AG09309 (cell line): ENCODE measurements at places on chromosomes 5 and 9.

DNA sequence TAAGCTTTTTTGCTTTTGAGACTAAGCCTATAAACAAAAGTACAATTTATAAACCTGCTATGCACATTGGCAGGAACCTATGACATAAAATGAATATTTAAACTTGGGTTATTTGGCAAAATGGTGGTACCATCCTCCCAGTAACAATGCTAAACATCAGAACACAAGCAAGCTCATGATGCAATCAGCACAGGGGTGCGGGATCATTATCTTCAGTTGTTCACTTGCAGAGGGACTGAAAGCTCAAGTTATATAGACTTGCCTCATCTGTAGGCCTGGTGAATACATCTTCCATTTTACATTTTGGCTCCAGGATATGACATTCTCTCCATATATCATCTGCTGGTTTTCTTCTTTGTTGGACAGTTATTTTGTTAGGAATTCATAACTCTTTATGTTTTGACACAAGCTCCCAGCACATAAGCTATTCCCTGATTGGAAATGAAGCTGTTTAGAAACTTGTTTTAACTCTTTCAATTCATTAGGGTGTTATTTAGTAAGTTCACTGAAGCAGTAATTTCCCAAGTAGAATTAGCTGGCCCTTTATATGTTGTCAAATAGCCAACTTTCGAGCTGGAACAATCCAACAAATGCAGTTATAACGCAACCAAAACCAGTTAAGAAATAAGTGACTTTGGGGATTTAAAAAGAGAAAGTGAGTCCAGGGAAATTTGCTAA, 124.7 kb upstream of the LIFR start:
- DNase-seq: no peak

- DNase-seq: no peak
Observed at GRCh38 chr5:154470947-154471870, 6.8 kb downstream of the HAND1 start.

GRCh38 chr9:90801241-90801972, at the start of gene SYK:
Gene SYK (plus strand): TSS chr9:90801819. CDS start chr9:90843899, 42,080 bp downstream.
- no peak for DNase-seq

DNA sequence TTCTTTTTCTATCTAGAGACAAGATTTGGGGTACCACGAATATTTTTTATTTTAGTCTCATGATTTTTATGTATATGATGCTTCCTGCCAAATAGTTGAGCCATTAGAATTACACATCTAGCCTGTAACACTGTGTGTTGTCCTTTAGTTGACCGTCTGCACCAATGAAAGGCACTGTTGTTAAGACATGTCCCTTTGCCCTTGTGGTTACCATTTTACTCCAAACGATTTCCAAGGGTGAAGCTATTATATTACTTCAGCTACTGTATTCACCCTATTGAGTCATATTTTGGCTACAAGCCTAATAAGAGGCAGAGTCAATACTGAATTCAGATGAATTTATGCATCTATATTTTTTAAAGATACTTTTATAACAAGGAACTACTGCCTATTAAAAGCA, 207.6 kb downstream of the CETN3 start:
- no peak for DNase-seq

GRCh38 chr9:120696551-120697230, 17.6 kb downstream of the MEGF9 start:
- no peak for DNase-seq

DNA sequence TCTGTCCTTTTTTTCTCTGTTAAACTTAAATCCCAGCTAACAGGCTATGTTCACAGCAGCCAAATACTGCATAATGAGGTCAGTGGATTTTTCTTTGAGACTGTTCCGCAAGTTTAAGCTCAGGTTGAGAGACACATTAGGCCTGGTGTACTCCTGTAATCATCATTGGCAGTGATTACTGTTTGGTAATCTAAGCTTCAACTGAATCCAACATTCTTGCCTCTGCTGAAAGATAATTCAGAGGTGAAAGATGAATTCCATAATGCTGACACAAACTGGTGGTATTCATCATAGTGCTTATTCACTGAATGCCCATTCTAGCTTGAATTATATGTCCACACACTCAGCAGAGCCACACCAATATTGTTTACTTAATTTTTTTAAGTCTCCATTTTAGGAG, 108.5 kb downstream of the NFIB start:
- no peak for DNase-seq

DNA sequence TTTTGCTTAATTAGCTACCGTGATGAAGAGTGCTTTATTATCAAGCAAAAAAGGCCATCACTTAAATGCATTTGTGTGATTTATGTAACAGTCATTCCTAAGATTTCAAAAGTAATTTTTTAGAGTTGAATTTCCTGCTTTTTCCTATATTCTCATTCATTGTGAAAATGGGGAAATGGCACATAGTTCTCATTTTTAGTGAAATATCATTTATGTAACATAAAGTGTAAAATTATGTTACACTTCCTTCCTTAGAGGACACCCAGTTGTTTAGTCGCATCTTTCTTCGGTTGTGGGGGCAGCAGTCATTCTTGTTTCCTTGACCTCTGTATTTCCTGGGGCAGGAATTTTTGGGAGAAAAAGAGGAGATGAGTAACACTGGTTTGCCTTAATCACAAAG, 142.8 kb downstream of the MAST4 start:
- DNase-seq: no peak

DNA sequence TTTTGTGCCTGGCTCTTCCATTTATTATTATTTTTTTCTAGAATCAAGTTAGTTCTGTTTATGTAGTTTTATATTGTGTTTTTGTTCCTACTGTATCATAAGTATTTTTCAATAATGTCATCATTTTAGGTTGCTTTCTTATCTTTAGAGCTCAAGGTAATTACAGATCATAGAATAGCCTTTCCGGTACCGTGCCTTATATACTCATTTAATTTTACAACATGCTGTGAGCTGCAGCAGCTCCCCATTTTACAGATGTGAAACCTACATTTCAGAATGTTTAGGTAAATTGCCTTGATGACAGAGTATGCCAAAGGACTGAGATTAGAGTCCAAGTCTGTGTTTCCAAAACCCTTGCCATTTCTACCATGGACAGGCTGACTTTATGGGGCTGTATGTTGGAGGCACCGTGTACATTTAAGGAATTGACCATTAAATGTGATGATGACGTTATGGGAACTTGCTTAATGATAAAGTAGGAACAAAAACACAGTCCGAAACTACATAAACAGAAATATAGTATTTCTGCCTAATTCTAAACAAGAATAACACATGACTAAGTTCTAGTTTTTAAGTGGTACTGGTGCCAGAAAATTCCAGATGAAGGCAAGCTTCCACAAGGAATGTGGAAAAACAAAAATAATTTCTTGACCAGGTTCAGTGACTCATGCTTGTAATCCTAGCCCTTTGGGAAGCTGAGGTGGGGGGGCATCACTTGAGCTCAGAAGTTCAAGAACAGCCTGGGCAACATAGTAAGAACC, 97.7 kb downstream of the IQGAP2 start:
- no peak for DNase-seq

DNA sequence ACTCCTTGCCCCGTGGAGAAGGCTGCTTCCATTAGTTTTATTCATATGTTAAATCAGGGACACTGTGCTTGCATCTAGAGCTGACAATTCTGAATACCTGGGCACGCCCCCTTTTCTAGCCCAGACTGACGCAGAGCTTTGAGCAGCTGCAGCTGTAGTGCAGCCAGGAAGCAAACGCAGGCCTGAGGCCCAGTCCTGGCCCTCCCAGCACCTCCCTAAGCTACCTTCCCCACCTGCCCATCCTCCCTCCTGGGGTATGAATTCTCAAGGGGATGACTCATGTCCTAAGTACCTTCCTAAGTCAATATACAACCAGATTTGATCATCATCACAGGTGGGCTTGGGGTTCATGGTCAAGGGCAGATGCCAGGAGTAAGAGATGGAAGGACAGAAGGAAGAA, 3.5 kb downstream of the PHF19 start:
- no peak for DNase-seq

DNA sequence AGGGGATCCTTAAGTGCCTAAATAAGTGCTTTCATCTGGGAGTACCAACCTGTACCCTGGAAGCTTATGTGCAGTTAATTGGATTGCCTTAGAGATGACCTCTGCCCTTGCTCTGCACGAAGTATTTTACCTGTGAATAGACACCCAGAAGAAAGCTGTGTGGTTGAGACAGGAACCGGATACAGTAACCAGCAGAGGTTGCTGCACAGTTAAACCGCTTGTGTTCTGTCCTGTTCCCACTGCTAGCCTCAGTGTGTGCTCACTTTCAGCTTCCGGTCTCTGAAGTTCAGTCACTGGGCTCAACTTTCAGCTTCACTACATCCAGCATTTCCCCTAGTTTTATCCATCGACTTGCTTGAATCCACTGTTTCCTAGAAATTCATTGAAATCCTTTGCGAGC, 185.3 kb downstream of the FAM170A start:
- DNase-seq: no peak

DNA sequence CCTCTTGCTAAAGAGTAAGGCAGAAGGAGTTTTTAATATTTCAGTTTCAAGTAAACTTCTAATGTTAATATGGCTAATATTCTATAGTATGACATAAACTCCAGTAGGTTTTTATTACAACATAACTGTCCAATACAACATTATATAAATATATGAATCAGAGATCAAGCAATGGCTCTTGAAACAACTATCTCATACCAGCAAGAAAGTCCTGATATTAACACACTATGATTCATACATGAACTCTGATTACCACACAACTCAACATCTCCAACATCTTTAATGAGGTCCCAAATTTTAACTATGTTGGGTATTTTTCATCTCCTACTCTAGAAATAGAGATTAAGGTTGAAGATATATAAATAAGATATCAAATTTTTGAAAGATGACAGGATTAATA, 878.3 kb downstream of the TLE1 start:
- no peak for DNase-seq
